ENCODE measurements at places on chromosomes 3 and 15.

DNA sequence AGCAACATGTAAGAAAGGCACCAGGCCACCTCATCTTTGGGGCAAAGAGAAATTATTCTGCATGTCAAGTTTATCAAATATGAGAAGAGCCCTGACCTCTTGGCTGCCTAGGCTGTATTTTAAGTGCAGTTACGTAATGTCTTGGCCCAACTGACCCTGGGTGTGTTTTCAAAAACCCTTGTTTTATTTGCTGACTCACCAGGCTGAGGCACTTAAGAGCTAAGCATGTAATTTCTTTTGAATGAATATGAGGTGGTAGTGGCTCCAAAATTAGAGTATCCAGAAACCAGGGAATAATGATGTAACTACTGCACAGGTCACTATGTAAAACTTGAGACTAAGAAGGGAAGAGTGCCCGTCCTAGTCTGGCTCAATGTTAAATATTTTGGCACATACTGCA is 24.3 kb downstream of the PGPEP1L start:
- no peak for DNase-seq

DNA sequence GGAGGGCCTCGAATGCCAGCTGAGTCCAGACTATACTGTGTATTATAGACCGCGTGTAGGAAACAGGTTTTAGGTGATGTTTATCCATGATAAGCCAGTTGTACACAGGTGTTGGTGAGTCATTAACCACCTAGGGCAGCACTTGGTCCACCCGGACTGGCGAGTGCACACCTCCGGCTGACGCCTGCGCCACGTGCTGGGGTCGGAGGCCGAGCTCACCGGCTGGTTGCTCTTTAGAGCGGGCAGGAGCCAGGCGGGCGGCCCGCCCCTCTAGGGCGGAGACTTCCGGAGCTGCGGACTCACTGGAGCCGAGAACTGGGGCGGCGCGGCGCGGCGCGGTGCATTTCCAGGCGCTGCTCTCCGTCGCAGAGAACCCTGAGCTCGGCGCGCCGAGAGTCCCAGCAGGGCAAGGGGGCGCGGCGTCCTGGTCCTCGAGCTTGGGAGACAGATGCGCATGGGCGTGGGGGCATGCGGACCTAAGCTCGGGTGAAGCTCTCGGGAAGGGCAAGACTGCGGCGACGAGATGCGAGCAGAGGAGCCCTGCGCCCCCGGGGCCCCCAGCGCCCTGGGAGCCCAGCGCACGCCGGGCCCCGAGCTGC is at the start of gene ESYT3:
Gene ESYT3 (plus strand): TSS at position 341 of the 599 bp plus-strand sequence. CDS start 183 bp downstream, at position 524.
- DNase-seq = peak; percentile 90

- DNase-seq = peak; percentile 15
These were observed 13.4 kb downstream of the WDR48 start for GRCh38 chr3:39065197-39065596.

GRCh38 chr3:178690571-178690970 is 154.3 kb downstream of the KCNMB2 start:
- DNase-seq = no peak

DNA sequence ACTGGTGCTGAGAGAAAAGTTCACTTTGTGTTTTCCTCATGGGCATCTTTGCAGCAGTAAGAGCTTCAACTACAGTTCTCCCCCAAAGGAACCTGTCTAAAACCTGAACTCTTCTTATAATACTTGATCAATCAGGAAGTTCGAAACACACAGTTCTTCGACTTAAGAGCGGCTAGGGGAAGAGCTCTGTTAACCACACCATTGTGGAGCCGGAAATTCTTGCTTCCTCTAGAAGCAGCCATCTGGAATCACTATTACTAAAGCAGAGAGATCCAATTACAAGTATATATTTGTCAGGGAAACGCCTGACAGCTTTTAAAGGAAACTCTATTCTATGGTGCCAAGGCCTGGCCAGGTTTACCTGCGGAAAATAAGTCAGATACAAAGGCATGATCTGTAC is 337.3 kb upstream of the CBLB start:
- DNase-seq = peak; percentile 31

DNA sequence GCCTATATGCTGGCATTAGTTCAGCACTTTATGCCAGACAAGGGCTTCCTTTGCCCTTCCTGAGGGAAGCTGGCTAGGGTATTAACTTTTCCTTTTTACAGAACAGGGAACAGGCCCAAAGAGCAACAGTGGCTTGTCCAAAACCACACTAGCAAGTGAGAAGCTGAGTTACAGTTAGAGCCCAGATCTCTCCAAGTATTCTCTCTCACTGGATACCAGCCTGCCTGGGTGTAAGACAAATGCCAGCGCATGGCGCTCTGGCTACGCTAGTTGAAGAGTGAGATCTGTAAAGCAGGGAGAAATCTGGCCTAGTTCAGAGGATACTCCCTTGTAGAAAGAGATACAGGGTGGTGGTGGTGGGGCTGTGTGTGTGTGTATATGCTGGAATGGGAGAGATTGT is 38.4 kb downstream of the RAB11A start:
- no peak for DNase-seq

DNA sequence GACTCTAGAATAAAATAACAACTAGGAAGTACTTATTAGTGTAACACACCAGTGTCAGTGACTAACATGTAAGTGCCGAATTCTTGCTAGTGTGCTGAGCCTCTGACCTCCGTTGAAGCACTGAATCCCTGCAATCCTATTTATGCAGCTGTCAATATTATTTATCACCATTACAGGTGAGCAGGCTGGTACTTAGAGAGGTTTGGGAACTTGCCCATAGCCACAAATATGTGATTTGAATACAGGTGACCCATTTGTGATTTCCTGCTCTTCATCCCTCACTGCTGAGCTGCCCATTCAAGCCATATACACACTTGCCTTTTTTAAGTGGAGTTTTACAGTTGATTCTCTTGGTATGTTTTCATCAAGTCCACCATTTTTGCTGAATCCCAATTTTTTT is 12.2 kb downstream of the EIF4E3 start:
- DNase-seq = peak; percentile 81

DNA sequence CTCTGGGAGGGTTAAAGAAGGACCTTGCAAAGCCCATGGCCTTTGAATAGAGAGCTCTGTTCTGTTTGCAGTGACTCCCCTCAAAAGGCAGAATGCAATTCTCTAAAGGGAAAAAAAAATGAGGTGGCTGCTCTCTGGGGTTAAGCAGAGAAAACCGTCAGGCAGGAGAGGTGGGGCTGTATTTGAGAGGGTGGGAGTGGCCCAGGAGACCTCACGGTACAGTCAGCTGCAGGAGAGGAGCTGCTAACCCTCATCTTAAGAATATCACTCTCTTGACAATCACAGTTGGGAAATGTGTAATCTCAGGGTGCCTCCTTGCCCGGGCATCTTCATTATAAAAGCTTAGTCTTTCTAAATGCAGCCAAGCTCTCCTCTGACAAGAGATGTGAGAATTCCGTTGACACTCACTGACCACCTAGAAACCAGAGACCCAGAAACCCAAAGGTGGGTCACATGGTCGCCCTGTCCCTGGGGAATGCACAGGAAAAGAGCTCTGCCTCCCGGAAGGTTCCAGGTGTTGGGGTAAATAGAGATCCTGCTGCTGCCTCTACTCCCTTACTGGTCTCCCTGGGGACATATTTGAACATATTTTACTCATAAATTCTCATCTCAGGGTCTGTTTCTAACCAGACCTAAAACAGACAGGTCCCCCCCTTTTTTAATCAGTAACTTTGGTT is 159.1 kb upstream of the CTDSPL start:
- DNase-seq = no peak

- no peak for DNase-seq
These were observed 3.4 kb downstream of the CLK3 start for GRCh38 chr15:74618841-74619596.

GRCh38 chr15:49888323-49888693 is 230.7 kb downstream of the ATP8B4 start:
- DNase-seq = no peak

- no peak for DNase-seq
These were observed 78.1 kb downstream of the NPTN start for GRCh38 chr15:73555080-73555479.

GRCh38 chr15:34809186-34809585 is 13.8 kb upstream of the ACTC1 start:
- DNase-seq = no peak

DNA sequence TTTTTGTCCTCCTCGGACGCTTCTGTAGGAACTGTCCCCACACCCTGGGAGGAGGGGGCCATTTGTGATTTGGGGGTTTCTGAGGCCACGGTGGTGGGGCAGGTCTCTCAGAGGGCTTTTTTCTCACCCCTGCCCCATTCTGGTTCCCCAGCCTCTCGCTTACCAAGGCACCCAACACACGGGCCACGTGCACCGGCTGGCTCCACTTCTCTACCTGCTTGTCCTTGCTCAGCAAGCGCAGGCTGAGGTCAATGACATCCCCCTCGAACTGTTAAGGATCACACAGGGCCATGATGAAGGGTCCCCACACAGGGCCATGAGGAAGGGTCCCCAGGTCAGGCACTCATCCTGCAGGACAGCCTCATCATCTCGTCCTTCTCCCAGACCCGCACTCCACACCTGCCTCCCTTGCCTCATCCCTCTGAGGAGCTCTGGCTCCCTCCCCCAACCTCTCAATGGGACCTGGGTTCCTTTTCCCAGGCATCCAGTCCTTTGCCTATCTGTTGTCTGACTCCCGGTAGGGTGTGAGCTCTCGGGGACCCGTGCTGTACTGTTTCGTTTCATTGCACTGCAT is 10.6 kb downstream of the EPB42 start:
- no peak for DNase-seq

DNA sequence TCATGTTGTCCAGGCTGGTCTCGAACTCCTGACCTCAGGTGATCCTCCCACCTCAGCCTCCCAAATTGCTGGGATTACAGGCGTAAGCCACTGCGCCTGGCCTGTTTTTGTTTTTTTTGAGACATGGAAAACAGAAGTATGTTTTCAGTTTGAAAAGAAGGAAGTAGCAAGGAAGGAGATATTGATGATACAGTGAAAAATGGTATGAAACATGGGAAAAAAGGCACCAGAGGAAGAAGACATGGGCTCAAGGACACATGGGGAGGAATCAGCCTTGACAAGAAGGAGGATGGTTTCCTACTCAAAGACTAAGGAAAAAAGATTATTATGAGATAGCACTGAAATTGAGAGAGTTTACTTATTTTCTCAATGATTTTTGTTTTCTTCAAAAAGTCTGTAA is 30.7 kb downstream of the FMN1 start:
- no peak for DNase-seq

- DNase-seq = no peak
These were observed 60.5 kb downstream of the CLDN1 start for GRCh38 chr3:190261740-190262139.

DNA sequence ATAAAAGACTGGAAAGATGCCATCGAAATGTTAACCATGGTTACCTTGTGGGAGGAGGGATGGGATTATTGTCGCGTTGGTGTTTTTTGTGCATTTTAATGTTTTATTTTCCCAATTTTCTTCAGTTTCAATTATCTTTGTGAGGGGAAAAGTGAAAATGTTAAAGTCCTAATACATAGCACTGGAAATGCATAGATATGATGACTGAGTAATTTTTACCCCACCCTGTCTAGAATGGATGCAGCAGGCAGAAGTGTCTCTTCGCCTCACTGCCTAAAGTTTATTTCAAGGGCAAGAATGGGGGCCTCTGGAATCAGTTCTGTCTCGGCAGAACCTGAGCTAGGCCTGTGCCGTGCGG is 11.5 kb downstream of the FOXL2 start:
- DNase-seq = no peak

GRCh38 chr3:71117572-71118247 is 465.8 kb downstream of the FOXP1 start:
- DNase-seq = no peak

DNA sequence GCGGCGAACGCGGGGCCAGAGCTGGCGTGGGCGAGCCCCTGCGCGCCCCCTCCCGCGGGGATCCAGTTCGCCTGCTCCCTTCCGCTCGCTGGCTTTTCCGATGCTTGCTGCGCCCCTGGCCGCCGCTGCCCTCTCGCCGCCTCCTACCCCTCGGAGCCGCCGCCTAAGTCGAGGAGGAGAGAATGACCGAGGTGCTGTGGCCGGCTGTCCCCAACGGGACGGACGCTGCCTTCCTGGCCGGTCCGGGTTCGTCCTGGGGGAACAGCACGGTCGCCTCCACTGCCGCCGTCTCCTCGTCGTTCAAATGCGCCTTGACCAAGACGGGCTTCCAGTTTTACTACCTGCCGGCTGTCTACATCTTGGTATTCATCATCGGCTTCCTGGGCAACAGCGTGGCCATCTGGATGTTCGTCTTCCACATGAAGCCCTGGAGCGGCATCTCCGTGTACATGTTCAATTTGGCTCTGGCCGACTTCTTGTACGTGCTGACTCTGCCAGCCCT is 721 bp downstream of the P2RY1 start:
- peak; percentile 44 for DNase-seq

DNA sequence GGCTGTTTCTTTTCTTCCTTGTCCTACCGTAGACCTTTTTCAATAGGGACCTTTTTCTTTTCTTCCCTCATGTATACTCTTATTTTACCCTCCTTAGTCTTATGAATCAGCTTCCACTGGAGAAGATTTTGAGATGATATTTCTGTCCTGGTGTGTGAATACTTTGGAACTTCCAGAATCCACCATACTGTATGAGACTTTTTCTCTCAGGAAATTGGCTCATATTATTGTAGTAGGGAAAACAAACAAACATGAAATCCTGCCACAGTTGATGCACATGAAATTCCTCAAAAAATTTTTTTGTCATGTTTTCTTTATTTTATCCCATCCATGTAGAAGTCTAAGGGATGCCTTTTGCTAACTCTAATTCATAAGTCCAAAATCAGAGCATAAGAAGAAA is 289.3 kb upstream of the PLSCR5 start:
- no peak for DNase-seq

DNA sequence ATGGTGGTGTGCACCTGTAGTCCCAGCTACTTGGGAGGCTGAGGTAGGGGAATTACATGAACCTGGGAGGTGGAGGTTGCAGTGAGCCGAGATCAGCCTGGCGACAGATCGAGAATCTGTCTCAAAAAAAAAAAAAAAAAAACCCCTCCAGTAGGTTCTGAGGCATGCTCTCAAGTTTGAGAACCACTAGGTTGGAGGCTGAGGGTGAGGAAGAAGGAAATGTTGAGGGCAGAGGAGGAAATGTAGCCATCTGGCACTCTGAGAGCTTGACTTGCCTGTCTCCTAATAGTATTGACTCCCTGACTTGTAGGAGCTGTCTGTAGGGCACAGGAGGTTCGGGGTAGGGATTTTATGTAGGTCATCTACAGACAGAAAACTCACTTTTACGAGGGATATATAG is 204.6 kb downstream of the OPA1 start:
- no peak for DNase-seq

GRCh38 chr3:19103510-19103909 is 44.8 kb upstream of the KCNH8 start:
- no peak for DNase-seq

- DNase-seq = no peak
These were observed 23.9 kb upstream of the RHO start for GRCh38 chr3:129504471-129505100.

- no peak for DNase-seq
These were observed 279.2 kb upstream of the KCNH8 start for GRCh38 chr3:18868911-18869689.

- peak; percentile 6 for DNase-seq
These were observed 18.6 kb upstream of the DNAAF4 start for GRCh38 chr15:55526559-55527036.

- DNase-seq = no peak
These were observed 44.6 kb upstream of the LMCD1 start for GRCh38 chr3:8457039-8457438.
